ENCODE measurements at places on chromosomes 1 and 21.
A peak's percentile ranks its signal among the peaks of the same experiment; 100 is the strongest.

DNA sequence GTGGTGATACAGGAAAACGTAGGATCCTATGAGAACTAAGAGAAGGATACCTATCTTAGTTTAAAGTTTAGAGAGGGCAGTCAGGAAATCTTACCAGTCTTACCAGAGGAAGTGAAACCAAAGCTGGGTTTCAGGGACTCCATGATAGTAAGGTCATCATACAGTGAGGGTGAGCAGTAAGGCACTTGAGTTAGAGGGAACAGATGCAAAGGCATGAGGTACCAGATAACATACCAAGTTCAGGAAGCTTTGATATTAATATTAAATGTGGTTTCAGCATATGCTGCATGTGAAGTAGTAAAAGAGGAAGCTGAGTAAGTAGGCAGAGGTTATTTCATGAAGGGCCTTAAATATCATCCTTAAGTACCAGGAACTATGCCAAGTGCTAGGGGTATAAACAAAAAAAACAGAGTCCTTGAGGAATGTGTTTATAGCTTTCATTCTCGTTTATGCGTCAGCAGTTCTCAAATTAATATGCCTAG is 16.9 kb downstream of the ATG4C start:
- peak; percentile 55 for ATAC-seq

GRCh38 chr1:247330548-247331171 is 1.0 kb downstream of the ZNF496 start:
- ATAC-seq = no peak

- no peak for ATAC-seq
Measured at GRCh38 chr1:184267747-184268146, 119.1 kb upstream of the C1orf21 start.

DNA sequence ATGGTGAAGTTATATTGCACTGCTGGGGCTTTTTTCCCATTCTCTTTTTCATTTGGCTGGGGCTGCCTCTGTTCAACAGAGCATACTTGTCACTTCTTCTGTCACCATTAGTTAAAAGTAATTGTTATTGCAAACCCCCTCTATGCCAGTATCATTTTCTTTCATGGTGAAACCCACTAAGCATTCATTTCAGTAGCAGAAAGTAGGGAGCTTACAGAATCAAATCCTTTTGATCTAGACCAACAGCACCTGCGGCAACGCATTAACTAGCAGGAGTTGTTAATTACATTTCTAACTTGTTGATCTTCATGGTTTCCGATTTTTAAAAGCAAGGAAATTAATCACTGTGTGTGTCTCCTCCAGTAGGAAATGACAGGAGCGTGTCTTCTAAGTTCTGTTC is 15.0 kb downstream of the SMYD2 start:
- no peak for ATAC-seq

- ATAC-seq = peak; percentile 56
Measured at GRCh38 chr21:38219049-38219628, 37.7 kb upstream of the KCNJ15 start.

GRCh38 chr1:206698011-206698410 is 13.3 kb downstream of the MAPKAPK2 start:
- no peak for ATAC-seq

DNA sequence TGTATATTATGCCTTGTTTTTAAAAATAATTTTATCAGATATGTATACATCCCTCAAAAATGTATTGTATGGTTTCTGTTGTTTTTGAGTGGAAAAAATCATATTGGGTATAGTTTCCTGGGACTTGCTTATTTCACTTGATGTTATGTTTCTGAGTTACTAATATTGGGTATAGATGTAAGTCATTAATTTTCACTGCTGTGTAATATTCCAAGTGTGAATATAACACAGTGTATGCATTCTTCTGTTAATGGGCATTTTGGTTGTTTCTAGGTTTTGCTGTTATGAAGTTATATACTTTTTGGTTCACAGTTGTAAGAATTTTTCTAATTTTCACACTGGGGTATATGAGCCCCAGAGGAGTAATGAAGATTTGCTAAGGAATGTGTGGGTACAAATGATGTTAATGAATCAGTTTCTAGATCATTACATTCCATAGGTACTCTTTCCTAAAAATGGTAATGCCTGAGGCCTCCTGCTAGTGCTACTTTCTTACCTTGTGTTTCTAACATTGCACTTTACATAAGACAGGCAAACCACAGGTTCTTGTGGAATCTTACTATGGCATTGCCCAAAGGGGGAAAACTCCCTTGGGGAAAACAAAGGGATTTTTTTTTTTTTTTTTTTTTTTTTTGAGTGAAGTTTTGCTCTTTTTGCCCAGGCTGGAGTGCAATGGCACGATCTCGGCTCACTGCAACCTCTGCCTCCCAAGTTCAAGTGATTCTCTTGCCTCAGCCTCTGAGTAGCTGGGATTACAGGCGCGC is 3.2 kb downstream of the TTC3 start:
- no peak for ATAC-seq

- no peak for ATAC-seq
Measured at GRCh38 chr1:156388174-156389137, 19.4 kb downstream of the RHBG start.

- peak; percentile 87 for ATAC-seq
Measured at GRCh38 chr1:63651161-63651701, 58.0 kb downstream of the PGM1 start.

- ATAC-seq = peak; percentile 53
Measured at GRCh38 chr1:174160109-174160473, 771 bp downstream of the RABGAP1L start.

- ATAC-seq = no peak
Measured at GRCh38 chr1:207056673-207057072, 3.6 kb downstream of the PFKFB2 start.

- no peak for ATAC-seq
Measured at GRCh38 chr1:195193134-195193533, 1415.1 kb downstream of the KCNT2 start.

DNA sequence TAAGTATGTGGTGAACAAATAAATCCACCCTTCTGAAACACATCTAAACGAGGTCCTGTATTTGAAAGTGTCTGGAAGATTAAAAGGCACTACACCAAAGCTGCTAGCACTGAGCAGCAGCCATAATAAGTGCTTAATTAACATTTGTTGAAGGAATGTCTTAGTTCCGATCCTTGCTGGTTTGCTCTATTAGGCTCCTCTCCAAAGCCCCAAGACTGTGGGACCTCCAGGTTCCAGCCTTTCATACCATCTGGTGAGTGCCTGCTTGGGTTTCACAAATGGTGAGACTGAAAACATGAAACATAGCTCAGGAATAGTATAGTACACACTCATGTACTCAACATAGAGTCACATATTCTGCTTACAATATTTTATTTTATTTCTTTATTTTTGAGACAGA is 640 bp upstream of the CYP2J2 start:
- no peak for ATAC-seq

DNA sequence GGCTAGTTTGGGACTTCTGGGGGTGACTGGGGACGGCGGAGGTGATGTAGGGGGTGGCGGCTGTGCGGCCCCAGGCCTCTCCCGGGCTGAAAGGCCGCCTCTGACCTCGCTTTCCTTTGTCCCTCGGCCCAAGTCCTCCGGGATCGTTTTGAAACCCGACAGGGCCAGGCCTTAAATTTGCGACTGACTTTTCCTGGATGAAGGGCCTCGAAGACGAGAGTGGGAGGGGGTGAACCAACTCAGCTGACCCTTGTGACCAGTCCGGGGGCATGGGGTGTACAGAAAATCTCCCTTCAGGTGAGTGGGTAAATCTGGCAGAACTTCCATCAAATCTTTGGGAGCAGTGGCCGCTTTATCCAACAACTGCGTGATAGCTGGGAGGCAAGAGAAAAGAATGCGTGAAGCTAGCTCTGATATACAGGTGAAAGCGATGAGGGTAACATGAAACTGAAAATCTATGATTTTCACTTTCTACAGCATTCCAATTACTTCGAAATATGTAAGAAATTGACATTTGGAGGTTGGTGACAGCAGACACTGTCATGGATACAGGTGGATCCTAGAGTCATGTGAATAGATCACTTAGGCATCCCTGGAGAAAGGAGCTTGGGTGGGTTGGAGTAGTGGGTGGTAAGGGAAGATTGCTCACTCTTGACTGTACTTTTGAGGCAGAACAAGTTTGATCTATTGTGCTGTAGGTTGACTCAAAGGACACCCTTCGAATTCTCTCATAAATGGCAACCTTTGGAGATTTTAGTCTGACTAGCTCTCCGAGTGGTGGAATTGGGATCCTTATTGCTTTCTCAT is 885 bp downstream of the AHCYL1 start:
- peak; percentile 30 for ATAC-seq

GRCh38 chr1:220483700-220484099 is 44.2 kb upstream of the MARK1 start:
- ATAC-seq = no peak

DNA sequence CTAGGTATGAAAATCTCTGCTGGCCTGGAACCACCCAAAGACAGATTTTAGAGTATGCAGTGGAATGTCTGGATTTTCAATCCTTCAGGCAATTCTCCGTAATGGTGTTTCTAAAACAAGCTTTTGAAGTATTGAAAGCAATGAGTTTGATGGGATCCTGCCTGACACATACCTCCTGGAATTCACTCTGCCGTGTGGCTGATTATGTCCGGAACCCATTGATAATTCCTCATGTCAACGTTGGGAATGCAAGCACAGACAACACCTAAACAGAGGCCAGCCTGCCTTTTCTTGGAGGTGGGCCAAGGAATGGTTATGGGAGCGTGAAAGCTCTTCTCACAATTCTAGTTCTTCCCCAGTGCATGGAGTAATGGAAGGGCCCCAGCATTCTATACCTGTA is 168.9 kb upstream of the HMCN1 start:
- ATAC-seq = no peak

DNA sequence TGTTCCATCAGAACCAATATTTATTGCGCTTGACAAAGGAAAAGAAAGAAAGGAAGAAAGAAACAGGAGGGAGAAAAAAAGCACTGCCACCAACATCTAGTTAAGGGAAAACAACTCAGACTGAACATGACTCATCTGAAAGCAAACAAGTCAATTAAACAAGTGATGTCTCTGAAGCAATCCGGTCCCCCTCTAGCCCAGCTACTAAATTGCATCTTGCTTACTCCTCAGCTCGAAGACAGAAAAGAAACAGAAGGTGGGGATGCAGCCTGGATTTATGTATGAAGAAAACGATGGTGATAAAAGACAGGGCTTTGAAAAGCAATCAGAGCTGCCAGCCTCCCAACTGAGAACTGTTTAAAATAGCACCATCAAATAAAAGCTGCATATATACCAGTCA is 188.2 kb downstream of the OMA1 start:
- no peak for ATAC-seq

- no peak for ATAC-seq
Measured at GRCh38 chr1:224867715-224868114, 61.8 kb upstream of the DNAH14 start.

DNA sequence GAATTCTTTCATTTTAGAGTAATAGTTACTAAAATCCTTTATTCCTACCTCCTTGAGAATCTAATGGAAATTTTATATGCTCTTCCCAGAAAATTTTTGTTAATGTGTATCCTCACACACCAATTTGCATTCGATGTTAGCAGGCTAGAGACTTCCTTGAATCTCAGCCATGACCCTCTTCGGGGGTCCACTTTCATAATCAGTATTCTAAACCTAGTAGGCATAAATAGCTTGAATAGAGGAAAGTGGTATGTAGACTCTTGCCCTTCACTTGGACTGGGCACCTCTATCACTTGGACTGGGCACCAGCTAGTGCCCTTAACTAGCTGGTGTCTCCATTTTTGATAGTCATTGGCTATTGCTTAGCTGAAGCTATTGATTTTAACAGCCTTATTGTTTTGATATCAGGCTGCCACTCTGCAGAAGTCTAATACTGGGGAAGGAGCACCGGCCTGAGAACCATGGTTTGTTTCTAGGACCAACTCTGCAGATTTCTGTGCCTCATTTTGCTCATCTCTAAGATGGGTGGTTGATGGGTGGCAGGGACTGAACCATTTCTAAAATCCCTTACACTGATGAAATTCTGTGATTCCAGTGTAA is 42.8 kb downstream of the MRPL39 start:
- ATAC-seq = no peak

DNA sequence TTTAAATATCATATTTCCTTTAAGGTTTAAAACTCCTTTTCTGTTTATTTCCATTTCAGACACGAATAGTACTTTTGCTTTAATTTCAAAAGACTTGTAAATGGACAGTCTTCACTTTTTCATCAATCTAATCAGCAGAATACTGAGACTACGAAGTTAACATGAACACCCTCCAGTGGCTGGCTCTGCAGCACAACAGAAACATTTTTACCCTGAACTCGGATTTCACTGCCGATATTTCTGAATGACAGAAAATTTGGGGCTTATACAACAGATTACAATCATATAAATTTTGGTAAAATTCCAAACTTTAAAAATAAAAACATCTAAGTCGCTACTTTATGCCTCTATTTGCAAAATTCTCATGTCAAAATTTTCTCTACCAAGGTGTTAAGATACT is 86.2 kb downstream of the AKT3 start:
- no peak for ATAC-seq

DNA sequence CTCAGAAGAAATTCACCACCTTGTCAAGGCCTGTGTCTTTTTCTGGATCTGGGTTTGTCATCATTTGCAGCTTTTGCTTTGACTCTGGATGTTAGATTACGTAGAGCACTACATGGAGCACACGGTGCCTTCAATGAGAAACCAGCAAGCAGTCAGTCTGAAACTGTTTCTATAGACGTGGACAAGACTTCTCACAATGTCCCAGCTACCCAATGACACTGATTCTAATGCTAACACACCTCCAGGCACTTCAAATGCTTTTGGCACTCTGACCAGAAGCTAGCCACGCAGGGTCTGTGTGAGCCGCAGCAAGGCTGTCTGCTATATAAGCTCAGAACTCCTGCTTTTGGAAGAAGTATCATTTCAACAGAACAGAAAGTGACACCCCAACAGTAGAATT is 38.2 kb downstream of the ITPKB start:
- ATAC-seq = peak; percentile 18

GRCh38 chr1:209158851-209159250 is 424.7 kb upstream of the CAMK1G start:
- ATAC-seq = no peak

DNA sequence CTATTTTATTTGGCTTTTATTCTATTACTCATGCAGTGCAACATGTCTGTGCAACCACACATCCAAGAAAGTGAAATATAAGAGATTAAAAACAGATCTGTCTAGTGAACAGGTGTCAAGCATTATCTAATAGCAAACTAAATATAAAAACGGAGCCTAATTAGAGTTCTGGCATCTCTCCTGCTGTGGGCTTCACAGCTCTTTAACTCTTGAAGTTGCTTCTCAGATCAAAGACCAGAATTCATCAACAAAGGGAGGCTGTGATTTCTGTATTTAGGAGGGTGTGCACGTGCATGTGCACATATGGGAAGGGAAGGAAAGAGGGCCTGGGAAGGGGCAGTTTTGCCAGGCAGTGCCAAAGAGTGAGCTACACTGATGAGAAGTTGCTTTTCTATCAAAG is 81.0 kb downstream of the MIS18A start:
- ATAC-seq = no peak

DNA sequence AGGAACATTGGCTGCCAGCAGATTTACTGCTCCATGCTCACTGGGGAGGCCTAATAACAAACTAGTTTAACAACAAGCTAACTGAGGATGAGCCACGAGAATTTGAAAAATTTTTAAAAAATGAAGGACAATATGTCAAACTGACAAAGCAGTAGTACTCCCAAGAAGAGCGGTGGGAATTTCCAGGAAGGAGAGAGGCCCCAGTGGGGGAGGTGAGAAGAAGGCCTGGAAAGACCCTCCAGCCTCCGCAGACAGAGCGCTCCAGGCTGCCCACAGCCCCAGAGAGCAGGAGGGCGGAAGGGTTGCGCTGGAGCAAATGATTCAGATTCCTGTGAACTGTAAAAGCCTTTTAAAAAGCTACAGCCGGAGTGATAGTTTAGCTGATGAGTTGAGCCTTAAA is 78.5 kb downstream of the SIPA1L2 start:
- ATAC-seq = no peak

GRCh38 chr1:22750685-22751051 is 40.0 kb downstream of the EPHB2 start:
- peak; percentile 53 for ATAC-seq
